ENCODE measurements at places on chromosomes 16 and 17.

DNA sequence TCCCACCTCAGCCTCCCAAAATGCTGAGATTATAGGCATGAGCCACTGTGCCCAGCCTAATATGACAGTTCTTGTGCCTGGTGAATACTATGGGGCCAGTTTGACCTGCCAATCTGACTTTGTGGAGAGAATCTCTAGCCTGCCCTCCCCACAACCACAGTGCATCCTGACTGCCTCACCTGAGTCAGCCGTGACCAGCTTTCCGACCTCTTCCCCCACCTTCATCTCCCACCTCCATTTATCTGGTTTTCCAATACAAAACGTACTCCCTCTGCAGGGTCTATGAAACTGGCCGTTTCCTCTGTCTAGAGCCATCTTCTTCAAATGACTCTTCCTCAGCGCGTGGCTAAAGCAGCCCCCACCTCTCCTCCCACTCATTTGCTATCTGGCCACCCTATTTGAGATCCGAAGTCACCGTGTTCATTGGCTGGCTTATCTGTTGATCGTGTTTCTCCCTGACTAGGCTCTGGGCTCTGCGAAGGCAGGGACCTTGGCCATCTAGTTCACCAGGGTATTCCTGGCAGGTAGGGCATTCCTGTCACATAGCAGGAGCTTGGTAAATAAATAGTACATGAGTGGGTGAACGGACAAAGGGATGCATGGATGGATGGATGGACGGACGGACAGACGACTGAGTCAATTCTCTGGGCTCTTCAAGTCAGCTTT, 22.3 kb upstream of the PLLP start:
- DNase-seq = no peak

GRCh38 chr16:49687476-49688002, 168.4 kb downstream of the ZNF423 start:
- no peak for DNase-seq

- peak; percentile 49 for DNase-seq
Observed at GRCh38 chr16:57764341-57765159, 29.0 kb downstream of the KATNB1 start.

DNA sequence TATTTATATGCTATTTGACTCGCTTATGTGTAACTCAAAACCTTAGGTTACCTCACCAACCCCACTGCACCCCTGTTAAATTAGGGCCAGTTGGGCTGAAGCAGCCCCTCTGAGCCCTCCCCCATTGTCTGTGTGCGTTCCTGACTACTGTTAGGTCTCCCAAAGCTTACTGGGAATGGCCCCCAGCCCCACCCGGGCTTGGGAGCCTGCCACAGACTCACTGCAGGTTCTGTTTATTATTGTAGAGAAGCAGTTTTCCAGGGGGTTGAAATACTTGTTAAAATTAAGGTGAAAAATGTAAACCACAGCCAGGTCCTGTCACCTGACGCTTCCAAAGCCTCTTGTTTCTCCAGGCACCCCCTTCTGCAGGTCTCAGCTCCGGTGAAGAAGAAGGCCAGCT, 151.7 kb downstream of the FOXL1 start:
- no peak for DNase-seq

DNA sequence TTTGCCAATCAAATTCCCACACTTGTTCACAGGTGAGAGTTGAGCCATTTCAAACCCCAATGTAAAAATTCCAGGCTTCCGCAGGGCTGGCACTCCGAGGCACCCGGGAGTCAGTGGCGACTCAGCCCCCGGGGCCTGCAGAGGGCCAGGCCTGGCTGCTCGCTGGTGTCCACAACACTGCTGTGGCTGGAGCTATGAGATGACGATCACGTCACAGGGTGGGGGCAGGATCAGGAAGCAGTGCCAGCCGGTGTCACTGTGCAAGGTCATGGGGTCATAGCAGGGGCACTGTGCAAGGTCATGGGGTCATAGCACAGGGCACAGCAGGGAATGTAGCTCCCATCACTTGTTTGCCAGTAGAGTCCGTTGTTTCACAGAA, 7.8 kb downstream of the VPS4A start:
- peak; percentile 27 for DNase-seq

DNA sequence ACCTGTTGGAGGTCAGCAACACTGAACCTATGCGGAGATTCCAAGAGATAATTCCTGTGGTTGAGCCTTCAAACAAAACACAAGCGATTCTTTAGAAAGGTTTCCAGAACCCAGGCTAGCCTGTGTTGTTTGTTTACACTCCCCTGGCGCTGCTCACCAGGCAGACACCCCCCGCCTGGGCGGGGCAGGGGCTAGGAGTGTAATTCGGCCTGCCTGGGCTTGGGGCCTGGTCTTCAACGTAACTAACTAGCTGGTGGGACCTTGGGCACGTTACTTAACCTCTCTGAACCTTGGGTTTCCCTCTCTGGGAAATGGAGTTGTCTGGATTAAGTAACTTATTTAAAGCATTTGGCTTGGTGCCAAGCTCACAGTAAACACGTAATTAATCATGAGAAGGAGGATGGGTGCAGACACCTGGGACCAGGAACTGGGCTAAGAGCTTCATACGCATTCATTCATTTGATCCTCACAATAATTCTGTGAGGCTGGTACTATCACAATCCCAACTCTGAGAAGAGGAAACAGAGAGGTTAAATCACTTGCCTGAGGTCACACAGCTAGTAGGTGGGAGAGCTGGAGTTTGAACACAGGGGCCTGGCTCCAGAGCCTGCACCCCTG, 7.6 kb upstream of the ARHGAP27 start:
- no peak for DNase-seq

DNA sequence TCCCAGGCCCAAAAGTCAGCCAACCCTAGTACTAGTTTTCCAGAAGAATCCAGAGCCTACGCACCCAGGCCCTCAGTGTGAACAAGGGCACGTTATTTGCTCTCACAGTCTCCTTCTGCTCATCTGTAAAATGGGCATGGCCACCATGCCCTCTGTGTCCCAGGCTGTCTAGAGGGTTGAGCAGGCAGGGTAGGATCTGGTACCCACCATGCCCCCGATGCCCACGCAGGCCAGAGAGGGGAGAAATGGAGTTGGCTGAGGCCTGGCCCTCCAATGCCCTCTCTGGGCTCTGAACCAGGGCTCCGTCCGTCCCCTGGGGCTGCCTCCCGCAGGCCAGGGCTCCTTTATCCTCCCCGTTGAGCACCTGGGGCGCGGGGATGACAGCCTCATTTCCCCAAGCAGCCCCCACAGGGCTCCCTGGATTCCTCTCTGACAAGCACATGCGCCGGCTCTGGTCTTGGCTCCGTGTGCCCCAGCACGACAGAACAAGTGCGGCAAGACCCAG, 9.1 kb upstream of the BAHCC1 start:
- no peak for DNase-seq

- DNase-seq = peak; percentile 92
Observed at GRCh38 chr17:41666708-41667279, 21.9 kb upstream of the EIF1 start.

DNA sequence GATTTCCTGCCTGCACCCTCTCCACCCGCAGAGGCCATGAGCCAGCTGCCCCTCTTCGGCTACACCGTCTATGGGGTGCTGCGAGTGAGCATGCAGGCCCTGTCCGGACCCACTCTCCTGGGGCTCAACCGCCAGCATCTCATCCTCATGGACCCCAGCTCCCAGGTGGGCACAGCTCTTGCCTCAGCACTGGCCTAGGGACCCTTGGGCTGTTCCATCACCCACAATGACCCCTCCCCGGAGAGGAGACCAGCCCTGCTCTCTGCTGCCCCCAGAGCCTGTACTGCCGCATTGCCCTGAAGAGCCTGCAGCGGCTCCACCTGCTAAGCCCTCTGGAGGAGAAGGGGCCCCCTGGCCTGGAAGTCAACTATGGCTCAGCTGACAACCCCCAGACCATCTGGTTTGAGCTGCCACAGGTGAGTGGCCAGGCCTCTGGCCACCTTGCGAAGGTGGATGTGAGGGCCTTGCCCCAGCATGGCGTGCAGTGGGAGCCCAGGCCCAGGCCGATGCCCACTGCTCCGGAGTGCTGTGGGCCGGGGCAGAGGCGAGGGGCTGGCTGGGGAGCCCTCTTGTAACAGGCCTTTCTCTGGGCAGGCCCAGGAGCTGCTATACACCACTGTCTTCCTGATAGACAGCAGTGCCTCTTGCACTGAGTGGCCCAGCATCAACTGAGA, 7.3 kb upstream of the SMIM5 start:
- DNase-seq = peak; percentile 42
